Activated CD4-positive, CD25-positive, alpha-beta regulatory T cell (primary cell): ENCODE measurements at places on chromosomes 1 and 21.

DNA sequence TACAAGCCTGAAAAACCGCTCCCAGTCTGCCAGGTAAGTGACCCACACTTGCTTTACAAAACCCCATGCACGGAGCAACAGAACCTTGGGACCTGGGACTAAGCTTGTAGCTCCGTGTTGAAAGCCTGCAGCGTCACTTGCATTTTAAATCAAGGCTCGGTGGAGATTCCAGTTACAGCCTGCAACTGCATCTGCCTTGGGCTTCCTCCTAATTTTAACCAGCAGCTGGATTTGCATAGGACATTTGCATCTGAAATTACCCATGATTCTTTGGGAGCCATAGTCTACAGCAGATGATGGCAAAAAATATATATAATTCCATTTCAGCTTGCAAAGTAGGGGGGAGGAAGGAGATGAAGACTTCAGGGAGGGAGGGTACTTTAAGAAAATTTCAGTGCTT lies 62.4 kb upstream of the IGSF21 start:
- no peak for DNase-seq

DNA sequence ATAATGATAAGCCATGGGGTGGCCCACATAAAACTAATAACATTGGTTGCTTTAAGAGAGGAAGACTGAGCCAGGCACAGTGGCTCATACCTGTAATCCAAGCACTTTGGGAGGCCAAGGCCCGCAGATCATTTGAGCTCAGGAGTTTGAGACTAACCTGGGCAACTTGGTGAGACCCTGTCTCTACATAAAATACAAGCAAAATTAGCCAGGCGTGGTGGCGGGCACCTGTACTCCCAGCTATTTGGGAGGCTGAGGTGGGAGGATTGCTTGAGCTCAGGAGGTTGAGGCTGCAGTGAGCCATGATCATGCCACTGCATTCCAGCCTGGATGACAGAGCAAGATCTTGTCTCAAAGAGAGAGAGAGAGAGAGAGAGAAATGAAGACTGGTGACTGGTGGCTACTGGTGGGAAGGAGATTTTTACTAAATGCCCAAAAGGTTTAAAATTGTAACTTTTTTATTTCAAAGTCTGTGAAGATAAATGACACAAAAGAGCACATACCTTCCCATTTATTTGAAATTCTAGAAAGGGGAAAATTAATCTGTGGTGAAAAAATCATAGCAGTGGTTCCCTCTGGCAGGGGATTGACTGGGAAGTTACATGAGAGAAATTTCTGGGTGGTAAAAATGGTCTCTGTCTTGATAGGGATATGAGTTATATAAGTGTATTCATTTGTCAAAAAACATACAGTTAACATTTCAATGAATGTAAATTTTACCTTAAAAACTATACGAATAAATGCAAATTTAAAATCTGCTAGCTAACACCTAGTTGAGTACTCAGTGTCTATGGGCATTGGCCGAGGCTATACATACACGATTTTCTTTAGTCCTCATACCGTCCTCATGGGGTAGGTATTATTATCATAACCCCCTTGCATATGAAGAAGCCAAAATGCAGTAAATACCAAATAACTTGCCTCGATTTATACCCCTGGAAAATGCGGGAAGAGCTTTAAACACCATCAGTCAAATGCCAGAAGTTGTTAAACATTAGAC lies 2.2 kb upstream of the NBPF1 start:
- DNase-seq = no peak

DNA sequence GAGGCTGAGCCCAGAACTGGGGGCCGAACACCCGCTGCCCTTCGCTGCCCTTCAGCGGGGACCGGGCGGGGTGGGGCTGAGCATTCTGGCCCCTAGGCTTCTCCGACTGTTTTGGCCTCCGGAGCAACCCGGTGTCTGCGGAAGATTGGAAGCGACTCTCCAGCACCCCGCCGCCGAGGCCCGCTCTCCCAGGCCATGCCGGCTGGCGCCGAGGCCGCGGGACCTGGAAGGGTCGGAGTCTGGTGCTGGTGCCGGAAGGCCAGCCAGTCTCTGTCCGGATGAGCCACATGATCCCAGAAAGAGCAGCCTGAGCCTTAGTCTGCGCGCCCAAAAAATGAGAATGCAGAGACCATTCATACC lies 272.0 kb downstream of the FOXD2 start:
- DNase-seq = no peak

DNA sequence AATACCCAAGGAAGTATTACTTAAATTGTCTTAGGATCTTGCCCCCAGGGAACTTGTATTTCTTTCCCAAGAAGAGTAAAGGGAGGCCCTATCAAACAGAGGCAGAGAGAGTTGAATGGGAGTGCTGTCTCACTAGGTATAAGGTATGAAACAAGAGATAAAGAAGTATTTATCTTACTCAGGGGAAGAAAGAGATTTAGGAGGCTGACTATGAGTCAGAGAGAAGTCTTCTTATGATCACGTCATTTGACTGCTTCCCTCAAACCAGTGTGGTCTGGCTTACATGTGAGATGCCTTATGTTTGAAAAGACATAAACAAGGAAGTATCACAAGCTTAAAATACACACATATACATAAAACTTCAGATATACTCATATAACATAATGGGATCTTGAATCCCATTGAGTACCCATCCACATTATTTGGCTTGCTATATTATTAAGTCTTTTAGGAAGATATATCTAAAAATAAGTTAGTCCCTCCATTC lies 29.6 kb downstream of the DUSP10 start:
- no peak for DNase-seq

- DNase-seq = no peak
Measured at GRCh38 chr21:16345757-16346156, 616.0 kb downstream of the USP25 start.

- no peak for DNase-seq
Measured at GRCh38 chr1:206116191-206116872, 856 bp downstream of the AVPR1B start.

DNA sequence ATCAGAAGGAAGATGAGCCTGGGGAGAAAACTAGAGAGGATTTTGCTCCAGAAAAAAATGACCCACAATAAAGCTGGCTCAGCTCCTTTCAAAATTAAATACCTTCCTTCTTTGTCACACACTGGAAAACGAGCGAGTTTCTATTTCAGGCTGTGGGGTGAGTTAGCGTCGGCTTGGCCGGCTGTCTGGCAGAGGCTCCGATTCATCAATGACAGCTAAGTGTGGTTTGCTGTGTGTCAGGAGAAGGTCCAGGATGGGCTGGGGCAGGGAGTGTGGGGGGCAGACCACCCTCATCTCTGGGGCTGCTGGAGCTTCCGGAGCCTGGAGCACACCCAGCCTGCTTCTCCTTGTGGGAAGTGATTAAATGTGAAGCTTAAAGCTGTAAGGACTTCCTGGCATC lies 120.2 kb downstream of the ETS2 start:
- DNase-seq = no peak

GRCh38 chr1:36128126-36128904 lies 3.3 kb upstream of the COL8A2 start:
- no peak for DNase-seq

DNA sequence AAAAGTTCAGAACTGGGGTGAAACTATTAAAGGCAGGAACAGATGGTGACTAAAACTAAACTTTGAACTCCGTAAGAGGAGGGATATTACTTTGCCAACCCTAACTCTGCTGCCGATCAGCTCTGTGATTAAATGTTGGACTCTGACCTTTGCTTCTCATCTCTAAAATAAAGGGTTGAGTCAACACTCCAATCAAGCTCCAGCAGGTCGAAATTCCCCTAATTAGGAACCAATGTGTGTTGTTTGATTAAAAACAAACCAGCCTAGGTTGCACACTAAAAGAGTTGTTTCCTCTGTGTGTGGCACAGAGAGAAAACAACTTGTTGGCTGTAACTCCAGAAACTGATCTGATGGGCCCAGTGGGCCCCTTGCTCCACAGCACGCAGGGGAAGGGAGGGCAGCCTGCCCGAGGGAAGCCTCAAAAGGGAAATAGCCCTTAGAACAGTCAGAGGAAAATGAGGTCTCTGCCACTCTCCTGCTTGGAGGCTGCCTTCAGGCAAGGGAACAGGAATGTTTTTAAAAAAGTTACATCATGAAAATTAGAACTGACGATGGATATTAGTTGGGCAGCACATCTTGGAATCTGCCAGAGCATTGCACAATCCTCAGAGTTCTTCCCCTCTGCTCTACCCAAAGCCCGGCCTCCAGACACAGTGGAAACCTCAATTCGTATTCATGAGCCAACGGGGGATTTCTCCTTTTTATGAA lies 69.3 kb downstream of the KCTD3 start:
- no peak for DNase-seq

DNA sequence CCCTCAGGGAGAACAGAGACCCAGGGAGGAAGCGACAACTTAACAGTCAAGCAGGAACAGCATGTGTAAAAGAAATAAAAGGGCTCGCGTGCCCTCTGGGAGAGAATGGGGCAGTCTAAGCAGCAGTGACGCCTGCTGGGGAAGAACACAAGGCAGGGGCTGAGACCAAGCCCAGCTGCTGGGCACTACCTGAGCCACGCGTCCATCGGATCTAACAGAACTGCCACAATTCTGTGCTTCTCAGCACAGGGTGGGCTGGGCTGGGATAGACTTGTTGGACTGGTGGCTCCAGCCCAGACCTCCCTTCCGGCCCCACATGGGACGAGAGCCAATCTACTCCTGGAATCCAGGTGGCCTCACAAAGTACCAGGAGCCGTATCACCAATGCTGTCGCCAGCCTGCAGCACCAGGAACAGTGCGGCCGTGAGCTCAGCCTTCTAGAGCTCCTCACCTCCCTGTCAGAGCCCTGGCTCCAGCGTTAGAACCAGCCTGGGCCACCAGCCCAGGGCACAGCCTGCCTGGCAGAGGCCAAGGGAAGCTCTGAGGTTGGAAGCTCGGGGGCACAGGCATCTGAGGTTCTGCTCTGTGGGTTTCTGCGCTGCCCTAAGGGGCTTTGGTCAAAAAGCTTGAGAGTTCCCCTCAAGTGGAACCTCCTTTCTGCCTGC lies 7.4 kb downstream of the LRRC47 start:
- no peak for DNase-seq

- DNase-seq = no peak
Measured at GRCh38 chr21:24278711-24279110, 1328.6 kb downstream of the MRPL39 start.

DNA sequence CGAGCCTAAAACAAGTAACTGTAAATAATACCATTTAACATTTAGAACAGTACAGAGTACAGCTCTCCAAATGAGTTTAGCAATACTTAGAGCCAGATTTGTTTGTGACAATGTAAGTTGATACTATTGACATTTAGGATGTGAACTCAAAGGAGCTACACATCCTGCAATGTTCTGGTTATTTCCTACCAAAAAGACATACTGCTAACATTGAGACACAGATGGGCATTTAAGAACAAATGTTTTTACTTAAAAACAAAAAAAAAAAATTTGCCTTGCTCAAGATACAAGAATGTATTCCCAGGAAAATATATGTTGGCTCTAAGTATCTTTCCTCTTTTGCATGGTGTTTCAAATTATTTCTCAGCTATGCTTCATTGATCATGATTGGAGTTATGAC lies 1464.8 kb upstream of the PRMT6 start:
- DNase-seq = no peak
